Natural killer cell (primary cell): ENCODE measurements at places on chromosomes 4 and X. TPM values are rescaled to one million over a fixed set of nuclear protein-coding genes. Genes with fewer than 3 reads are reported as not detected.

LNX1 gene
- not detected for total RNA-seq

KLHL4 gene
- not detected for total RNA-seq

TMPRSS11E gene
- not detected for total RNA-seq

MAP3K15 gene
- 0.18 TPM for total RNA-seq

PDGFC gene
- total RNA-seq: 0.90 TPM

C4orf17 gene
- total RNA-seq: not detected

MAGEA11 gene
- total RNA-seq: not detected
